OCI-M1 (cell line): ENCODE measurements at places on chromosomes 5 and 9.

DNA sequence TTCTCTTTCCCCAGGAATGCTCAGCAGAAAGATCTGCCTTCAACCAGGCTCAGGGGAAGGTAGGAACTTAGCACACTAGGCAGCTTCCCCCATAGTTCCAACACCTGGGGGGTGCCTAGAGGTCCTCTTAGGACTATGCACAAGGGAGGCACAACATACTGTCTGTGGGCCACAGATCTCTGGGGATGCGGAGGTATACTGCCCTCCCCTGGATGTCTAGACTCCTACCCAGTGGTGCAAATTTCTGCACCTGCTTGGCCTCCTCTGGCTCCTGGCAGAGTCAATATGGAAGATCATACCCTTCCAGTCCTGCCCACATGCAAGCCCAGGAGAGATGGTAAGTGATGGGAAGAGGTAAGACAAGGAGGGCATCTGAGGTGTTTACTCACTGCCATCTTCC is 247.5 kb upstream of the DAPK1 start:
- DNase-seq = no peak

DNA sequence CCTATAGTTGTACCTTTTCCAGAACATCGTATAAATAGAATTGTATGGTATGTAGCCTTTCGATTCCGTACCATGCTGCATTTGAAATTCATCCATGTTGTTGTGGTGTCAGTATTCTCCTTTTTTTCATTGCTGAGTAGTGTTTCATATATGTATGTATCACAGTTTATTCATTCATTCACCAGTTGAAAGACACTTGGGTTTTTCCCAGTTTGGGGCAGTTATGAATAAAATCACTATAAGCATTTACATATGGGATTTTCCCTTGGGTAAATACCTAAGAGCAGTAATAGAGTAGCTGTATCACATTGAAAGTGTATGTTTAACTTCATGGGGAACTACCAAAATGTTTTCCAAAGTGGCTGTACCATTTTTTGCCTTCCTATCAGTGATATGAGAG is 16.1 kb upstream of the FKTN start:
- DNase-seq = no peak

GRCh38 chr9:93184432-93185265 is 710 bp downstream of the WNK2 start:
- no peak for DNase-seq

DNA sequence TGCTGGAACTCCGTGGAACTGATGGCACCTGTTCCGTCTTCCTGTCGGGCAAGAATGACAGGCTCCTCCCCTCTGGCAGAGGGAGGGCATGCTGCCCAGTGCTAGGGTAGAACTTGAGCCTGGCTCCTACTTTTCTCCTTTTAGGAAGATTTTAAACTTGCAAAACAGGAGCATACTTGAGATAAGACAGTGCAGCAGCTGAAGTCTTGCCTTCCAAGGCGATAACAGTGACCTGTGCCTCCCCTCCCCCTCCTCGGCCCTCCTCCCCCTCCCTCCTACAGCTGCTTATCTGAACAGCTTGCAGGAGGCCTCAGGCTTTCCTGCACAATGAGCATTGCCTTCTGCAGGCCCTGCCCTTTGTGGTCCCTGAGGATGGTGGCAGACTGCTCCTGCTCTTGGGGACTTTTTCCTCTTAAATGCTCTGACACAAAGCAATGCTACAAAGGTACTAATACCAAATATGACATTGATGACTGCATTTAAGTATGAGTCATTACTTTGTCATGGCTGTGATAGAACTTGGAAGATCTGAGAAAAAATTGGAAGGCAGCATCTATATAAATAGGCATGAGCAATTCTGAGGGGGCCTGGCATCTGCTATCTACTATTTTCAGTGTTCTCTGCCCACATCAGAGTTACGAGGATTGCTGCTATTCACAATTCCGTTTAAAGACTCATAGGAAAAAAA is 2.0 kb downstream of the GADD45G start:
- peak; percentile 93 for DNase-seq

DNA sequence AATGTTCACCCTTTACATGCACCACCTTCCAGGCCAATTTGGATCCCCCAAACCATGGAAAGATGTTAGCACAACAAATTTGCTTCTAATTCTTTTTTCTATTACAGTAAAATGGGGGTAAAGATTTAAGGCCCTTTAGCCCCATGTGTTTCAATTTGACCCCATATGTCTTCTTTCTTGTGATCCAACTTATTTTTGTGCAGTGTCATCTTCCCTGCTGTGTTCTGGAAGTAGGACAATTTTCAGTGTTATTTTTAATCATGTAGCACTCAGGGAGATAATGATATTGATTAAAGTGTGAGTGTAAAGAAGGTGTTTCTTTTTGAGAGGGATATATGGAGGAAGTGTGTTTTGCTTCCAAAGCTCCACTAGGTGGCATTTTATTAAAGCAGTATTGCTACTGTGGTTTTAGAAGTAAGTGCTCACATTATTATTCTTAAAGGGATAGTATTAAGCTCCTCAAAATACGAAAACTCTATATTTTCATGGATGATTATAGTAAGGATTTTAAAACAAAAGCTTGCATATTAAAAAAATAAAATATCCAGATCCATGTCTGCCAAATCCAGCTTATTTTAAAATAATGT is 118.7 kb upstream of the ATP10B start:
- DNase-seq = peak; percentile 53

DNA sequence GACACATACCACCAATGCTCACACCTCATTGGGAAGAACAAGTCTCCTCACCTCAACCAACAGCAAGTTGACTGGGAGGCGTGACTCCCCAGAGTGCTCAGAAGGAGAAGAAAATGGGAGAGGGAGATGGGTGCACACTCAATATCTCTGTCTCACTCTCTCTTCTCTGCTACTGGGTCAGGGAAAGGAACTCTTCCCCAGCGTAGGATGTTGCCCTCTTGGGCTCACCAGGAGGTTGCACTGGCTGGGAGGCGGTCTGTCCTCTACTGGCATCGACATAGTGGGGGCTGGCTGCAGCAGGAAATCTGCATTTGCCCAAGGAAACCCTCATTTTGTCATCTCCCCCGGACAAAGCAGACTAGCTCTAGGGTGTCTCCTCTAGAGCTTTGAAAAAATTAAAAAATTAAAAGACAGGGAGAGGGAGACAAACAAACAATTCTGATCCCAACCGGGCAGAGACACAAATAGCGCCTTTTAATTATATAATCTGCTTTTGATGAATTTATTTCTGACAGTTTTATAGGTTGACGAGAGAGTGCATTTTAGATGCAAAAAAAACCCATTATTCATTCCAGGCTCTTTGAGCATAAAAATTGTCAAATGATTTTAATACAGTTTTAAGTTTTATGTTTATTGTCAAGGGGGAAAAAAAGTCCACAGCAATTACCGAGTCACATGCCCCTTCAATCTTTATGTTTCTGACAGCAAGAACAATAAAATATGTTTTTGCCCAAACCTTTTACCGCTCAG is 179.3 kb upstream of the MVB12B start:
- DNase-seq = no peak

DNA sequence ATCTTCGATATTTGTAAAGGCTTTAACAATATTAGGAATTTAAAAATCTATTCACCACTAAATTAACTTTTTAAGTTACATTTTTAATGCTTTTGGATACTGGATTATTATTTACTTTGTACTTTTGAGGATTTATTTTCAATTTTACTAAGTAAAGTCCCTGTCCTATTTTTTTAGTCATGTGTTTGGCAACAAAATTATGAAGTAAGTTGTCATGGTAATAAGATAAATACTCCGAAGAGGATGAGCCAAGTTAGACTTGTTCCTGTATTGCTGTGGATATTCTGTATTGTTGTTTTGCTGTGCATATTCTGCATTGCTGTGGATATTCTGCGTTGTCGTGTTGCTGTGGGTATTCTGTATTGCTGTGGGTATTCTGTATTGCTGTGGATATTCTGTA is 210.1 kb downstream of the MTRR start:
- DNase-seq = no peak

DNA sequence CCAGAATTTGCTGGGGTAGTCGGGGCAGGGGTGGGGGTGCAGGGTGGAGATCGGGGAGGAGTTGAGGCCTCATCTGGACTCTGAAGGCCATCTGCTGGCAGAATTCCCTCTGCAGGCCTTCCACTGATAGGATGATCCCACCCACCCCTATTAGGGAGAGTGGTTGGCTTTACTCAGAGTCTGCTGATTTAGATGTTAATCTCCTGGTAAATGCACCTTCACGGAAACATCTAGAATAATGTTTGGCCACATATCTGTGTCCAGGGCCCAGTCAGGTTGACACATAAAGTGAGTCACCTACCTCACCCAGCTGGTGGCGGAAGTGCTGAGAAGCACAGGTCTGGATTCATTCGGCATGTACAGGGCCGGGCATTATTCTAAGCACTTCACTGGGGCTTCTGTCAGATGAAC is 50.0 kb downstream of the DAPK1 start:
- no peak for DNase-seq

DNA sequence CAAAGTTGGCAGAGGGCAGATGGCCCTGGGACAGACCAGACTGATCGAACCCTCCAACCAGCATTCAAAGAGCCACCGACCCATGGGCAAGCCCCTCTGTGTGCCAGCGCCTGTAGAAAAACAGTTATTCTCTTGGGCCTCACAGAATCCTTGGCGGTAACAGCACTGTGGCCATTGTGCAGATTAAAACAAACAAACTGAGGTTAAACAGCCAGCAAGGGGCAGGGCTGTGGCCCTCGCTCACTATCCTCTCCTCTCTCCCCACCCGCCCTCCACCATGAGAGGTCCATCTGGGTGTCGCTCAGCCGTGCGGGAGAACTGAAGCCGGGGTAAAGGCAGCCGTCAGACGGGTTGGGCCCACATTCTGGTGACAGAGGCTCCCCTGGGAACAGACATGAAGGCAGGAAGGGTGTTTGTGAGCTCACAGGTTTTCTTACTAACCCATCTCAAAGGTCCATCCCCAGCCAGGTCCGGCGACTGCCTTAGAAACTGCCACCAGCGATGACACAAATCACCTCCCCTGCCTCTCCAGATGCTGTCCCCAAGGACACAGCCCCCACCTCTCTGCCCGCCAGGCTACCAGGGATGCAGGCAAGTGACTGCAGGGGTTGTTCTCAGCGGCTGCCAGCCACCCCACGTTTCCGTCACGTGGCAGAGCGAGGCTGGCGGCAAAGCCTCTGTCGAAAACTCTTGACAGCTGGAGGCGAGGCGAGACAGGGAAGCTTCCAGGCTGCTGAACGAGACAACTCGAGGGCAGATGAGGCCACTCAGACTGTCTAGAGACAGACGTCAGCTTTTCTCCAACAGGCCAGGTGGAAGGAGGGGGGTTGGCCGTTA is 75.8 kb upstream of the SARDH start:
- DNase-seq = no peak

GRCh38 chr5:24073107-24073506 is 565.7 kb downstream of the PRDM9 start:
- no peak for DNase-seq

- peak; percentile 73 for DNase-seq
Measured at GRCh38 chr5:81778642-81779041, 27.7 kb upstream of the SSBP2 start.

DNA sequence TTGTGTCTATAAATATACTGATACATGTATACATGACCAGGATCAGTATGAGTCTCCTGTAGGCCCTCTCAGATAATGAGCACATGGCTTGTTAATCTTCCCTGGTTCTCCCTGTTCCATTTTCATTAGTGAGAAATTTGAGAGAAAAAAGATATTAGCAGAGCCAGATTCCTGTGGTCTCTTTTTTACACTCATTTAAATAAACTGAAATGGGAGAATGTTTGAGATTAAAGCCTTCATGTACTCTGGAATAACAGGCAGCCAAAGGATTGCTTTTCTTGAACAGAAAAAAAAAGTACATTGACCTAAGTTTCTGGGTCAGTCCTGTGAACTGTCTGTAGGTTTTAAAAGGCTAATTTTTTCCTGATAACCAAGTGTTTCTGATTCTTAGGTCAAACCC is 44.2 kb downstream of the PWWP2A start:
- no peak for DNase-seq

- no peak for DNase-seq
Measured at GRCh38 chr9:69885474-69885929, 64.9 kb downstream of the CFAP95 start.

DNA sequence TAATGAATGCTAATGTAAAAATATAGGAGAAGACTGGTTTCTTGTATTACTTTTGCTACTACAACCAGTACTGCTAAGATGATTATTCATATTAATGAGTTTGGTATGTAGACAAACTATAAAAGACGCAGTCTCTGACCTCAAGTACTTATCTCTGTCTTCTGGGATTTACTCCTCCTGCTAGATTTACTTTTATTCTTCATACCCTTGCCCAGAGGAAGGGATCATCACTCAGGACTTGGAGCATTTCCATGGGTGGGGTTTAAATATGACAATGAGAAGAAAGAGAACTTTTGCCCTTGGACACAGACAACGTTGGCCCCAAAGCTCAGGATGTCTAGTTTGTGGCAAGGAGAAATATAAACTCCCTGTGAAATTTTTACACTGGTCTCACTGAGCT is 126.1 kb downstream of the BNC2 start:
- DNase-seq = no peak

GRCh38 chr9:120555839-120556238 is 24.1 kb downstream of the CDK5RAP2 start:
- DNase-seq = peak; percentile 76

DNA sequence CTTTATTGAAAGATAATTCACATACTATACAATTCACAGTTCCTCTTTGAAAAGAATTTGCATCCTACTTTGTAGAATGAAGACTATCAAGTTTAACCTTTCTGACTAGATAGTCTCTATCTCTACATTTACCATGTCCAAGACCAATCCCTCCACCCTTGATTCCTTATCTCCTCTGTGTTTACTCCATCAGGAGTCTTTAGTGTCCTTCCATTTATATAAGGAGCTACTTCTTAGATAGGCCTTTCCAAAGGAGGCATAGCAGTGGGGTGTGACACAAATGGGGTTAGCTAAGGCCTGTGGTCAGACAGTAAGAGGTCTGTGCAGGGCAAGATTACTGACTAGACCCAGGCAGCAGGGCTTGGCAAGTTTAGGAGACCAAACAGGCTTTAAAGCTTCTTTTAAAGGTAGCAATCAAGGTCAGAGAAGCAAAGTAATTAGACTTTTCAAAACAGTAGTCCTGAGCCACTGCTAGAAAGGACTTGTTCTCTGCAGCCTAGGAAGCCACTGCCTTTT is 11.1 kb upstream of the DMXL1 start:
- DNase-seq = peak; percentile 69

GRCh38 chr5:175822225-175822624 is 49.2 kb upstream of the CPLX2 start:
- no peak for DNase-seq

- peak; percentile 85 for DNase-seq
Measured at GRCh38 chr9:128341435-128341849, 1.1 kb downstream of the SLC27A4 start.

GRCh38 chr9:2362150-2362549 is 259.4 kb upstream of the VLDLR start:
- no peak for DNase-seq

GRCh38 chr5:71533615-71534014 is 53.5 kb upstream of the MCCC2 start:
- peak; percentile 36 for DNase-seq
